ENCODE measurements at places on chromosomes 12 and 14.

- DNase-seq: no peak
Measured at GRCh38 chr14:26401179-26401968, 196.5 kb downstream of the NOVA1 start.

DNA sequence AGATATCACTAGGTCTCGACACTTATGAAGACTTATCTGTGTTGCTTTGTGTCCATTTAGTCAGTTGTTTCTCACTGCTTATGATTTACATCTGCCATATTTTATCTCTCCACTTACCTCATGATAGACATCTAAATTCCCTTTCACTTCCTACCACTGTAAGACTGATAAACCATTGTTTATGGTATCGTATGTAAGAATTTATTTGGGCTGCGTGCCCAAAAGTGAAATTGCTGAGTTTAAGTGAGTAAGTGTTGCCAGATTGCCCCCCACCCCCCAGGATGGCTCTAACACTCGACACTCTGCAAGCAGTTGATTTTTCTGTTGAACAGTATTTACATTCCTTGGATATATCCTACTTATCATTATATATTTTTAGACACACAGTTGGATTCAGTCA lies 69.9 kb upstream of the MON2 start:
- DNase-seq: no peak

DNA sequence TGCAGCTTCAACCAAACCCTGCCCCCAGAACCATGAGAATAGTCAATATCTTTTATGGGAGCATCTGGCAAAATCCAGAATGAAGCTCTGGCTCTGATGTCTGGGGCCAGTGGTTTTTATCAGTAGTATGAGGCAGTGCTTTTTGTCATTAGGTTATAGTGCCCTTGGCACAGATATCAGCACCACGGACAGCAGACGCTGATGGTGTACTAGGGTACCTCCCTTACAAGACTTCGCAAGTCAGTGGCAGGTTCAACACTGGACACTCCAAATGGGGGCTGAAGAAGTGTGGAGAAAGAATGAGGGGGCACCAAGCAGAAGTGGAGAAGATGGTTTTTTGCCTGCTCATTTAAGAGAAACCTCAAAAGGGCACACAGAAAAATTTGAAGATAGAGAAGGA lies 68.2 kb upstream of the E2F7 start:
- DNase-seq: no peak

DNA sequence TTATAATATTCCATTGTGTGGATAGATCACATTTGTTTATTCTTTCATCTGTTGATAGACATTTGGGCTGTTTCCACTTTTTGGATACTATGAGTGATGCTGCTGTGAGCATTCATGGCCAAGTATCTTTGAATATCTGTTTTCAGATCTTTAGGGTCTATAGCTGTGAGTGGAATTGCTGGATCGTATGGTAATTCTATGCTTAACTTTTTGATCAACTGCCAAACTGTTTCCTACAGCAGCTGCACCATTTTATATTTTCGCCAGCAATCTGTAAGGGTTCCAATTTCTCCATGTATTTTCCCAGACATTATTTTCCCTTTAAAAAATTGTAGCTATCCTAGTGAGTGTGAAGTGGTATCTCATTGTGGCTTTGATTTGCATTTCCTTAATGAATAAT lies 238.1 kb downstream of the AACS start:
- DNase-seq: no peak

- no peak for DNase-seq
Measured at GRCh38 chr14:24612196-24612595, 2.7 kb upstream of the GZMH start.

GRCh38 chr14:76781648-76782051 lies 20.4 kb downstream of the VASH1 start:
- DNase-seq: no peak

DNA sequence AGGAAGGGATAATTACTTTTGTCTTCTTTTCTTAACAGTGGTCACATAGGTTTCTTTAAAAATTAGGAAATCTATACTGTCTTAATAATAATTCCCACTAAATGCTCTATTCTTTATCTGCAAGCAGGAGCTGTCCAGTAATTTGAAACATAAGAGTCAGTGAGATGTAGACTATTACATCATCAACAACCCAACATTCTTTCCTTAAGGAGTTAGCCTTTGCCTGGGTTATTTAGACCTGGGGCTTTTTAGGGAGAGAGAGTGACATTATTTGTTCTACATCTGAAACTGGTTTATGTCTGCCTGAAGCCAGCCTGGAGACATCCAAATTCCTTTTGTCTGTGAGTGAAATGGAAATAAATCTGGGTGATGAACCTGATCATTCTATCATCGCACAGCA lies 294.4 kb downstream of the TMTC2 start:
- no peak for DNase-seq

GRCh38 chr12:1234073-1234472 lies 243.1 kb downstream of the ERC1 start:
- DNase-seq: no peak

DNA sequence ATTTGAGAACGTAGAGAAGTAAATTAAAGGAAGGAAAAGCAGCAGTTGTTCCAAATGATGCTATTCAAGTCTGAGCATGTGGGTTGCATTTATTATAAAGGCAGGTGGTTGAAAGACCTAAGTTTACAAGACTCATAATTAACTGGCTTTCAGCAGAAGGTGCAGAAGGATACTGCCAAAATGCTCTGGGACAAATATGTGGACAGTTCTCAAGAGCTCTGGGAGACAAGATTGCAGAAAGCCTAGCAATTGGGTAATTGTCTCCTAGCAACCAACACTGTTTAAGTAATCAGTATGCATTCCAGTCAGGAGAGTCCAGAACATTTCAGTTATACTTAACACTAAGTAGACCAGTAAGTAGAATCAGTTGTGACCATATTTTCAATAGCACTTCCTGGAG lies 131.5 kb downstream of the GPR135 start:
- DNase-seq: no peak

DNA sequence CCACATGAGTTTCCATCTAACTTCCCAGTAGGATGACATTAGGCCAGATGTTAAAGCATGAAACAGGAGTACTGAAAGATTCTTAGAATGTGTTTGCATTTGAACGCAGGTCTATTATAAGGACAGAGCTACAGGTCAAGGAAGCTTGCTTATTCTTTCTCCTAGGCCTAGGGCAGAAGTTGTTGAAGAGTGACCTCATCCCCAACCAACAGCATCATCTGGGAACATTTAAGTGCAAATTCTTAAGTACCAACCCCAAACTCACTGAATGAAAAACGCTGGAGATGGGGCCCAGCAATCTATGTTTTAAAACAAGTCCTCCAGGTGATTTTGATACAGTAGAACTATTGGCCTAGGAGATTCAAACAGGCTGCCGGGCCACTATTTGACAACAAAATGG lies 52.4 kb downstream of the PAPLN start:
- no peak for DNase-seq

- no peak for DNase-seq
Measured at GRCh38 chr14:64563696-64564095, 13.9 kb downstream of the PPP1R36 start.

DNA sequence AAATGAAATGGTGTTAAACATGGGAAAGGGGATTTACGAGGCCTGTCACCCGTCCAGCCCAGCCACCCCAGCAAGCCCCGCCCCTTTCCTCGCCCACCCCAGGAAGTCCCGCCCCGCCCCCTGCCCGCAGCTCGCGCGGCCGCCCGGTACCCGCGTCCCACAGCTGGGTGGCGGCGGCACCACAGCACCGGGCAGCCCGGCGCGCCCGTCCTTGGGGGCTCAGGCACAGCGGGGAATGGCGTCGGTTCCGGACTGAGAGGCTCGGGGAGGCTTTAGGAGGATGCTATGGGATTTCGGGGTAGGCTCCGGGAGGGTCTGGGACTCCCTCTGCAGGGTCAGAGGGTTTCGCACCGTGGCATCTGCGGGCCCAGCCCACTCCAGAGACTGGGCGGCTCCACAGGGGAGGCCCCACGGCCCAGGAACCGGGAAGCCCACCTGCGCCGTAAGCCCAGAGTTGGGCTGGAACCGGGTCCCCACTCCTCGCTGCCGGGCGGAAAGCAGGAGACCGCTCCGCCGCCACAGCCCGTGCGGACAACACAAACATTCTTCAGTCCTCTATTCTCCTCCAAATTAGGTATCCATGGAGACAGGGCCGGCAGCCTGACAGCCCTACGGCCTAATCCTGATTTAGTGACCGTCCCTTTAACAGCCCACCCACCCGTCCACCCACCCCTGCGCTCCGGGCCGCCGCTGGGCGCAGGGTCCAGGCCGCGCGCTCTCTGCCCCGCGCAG lies 1.4 kb downstream of the FIGNL2 start:
- peak; percentile 94 for DNase-seq

DNA sequence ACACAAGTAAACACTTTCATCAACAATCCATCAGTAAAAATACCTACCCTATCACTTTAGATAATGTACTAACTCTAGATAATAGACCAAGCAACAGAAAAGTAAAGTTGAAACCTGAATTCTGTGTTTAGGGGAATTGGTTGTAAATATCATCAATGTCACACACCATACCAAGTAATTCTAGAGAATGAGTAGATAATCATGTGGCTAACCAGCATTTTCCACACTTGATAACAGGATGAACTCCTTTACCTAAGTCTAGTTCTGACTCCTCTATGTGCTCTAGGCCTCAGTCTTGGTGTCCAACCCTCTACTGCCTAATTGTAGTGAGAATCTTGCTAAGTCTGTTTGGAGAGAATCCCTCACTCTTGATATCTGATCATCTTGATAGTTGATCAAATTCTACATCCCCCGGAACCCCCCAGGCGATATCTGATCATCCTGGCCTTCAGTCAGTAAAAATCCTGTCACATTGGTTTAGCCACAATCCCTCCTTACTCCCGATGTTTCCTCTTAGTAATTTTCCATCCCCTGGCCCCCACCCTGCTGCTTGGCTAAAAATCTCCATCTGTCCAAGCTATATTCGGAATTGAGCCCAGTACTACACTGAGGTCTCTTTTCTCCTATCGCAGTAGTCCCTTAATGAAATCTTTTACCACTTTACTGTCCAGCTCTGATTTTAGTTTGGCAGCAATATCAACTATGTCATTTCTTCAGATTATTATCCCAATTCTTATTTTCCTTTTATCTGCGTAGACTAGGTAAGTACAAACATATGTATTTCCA lies 3.4 kb upstream of the SLCO1A2 start:
- DNase-seq: no peak

DNA sequence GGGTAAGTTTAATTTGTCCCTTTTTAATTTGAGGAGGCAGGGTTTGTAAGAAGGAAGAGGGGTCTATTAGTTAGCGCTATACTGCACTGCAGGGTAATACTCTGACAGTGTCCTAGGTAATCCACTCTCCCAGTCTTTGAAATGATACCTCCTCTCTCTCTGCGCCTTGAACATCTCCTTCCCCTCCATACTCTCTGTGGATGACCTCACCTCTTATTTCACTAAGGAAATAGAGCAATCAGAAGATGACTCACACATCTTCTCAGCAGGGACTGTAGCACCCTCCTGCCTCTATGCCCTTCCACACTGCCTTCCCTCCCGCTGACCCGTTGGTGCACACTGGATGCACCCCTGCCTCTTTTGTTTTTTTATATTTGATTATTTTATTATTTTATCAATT lies 94.2 kb downstream of the GRIP1 start:
- DNase-seq: no peak

DNA sequence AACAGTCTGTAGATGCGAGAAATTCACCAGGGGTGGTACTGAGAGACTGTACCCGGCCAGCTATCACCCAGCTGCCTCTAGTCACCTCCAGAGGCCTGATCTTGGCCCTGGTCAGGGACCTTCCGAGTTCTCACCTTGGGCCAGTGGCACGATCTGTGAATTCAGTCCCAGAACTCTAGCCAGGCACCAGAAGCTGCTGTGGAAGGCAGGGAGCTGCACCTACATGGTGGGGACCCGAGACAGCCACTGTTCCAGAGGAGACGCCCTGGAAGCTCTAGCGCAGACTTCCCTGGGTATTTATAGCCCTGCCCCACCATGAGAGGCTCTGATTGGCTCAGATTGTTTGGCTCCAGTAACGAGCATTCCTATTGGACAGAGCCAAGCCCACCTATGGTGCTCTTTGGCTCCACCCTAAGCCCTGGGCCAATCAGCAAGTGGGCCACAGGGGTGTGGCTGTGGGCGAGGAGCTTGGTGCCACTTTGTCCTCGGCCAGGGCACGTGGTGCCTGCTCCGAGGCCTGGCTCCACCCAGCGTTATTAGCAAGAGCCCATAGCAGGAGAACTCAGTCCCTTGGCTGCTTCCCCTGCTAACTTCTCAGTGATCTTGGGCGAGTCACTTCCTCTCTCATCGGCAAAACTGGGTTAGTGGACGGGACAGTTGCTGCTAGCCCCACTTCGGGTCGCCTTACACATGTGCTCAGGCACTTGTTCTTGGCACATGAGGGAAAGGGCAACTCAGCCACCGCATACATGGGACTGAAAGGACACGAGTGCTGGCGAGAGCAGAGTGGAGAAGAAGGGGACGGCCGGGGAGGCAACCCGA lies 89.0 kb upstream of the BCL11B start:
- no peak for DNase-seq
